ENCODE measurements at places on chromosomes 3 and 15. TPM values are rescaled to one million over a fixed set of nuclear protein-coding genes. Genes with fewer than 3 reads are reported as not detected.

DNA sequence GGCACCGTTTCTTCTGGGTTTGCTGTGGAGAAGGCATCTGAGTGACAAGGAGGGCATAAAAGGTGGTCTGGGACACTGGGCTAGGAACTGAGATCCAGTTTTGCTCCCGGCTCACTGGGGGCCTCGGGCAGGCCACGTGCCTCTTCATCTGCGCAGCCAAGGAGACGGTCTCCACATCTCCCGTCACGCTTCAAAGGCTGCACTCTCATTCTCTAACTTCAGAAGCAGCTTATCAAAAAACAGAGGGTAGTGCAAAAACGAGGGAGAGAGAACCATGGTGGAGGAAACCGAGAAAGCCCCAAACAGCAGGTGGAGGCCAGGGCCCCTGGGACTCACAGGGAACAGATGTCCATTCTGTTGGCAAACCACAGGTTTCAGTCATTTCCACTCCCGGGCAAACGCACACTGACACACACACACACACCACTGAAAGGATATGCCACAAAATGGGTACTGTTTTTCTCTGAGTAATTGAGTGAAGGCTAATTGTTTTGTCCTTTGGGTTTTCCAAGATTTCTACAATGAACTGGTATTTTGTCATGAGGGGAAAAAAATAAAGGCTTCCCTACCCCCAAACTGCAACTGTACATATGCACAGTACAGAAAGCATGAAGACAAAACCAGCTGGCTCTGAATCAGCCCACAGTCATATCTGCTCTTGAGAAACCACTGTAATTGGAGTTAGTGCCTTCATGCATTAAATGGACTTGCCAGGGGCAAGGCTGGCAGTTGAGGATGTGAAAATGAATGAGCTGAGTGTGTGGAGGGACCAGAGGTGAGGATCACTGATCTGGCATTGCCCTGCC, 71.9 kb downstream of the MGLL start:
- H3K27me3 ChIP-seq, result no peaks in the 10 kb centered on the region
- H3K27ac ChIP-seq, result no peak overlapping the region
- no peak overlapping the region for H3K4me3 ChIP-seq
- H3K4me1 ChIP-seq, result peaks cover 8% of the 10 kb centered on the region
- DNase-seq, result no peak
- peaks cover 5% of the 10 kb centered on the region for H3K36me3 ChIP-seq

- H3K4me3 ChIP-seq, result no peak overlapping the region
- no peak overlapping the region for H3K27ac ChIP-seq
- H3K36me3 ChIP-seq, result no peaks in the 10 kb centered on the region
- peaks cover 25% of the 10 kb centered on the region for H3K27me3 ChIP-seq
These were observed 40.2 kb upstream of the SLC6A11 start for GRCh38 chr3:10775828-10776227.

- H3K36me3 ChIP-seq, result no peaks in the 10 kb centered on the region
- no peaks in the 10 kb centered on the region for H3K4me1 ChIP-seq
- no peak overlapping the region for H3K27ac ChIP-seq
- H3K4me3 ChIP-seq, result no peak overlapping the region
These were observed 749.6 kb upstream of the LMCD1 start for GRCh38 chr3:7752005-7752404.

GRCh38 chr15:70098461-70099166, 897 bp upstream of the TLE3 start:
- no peaks in the 10 kb centered on the region for H3K27me3 ChIP-seq
- peaks cover 33% of the 10 kb centered on the region for H3K4me1 ChIP-seq
- H3K4me3 ChIP-seq, result peak overlapping the region; percentile 88
- peak; percentile 94 for DNase-seq
- peaks cover 12% of the 10 kb centered on the region for H3K36me3 ChIP-seq

DNA sequence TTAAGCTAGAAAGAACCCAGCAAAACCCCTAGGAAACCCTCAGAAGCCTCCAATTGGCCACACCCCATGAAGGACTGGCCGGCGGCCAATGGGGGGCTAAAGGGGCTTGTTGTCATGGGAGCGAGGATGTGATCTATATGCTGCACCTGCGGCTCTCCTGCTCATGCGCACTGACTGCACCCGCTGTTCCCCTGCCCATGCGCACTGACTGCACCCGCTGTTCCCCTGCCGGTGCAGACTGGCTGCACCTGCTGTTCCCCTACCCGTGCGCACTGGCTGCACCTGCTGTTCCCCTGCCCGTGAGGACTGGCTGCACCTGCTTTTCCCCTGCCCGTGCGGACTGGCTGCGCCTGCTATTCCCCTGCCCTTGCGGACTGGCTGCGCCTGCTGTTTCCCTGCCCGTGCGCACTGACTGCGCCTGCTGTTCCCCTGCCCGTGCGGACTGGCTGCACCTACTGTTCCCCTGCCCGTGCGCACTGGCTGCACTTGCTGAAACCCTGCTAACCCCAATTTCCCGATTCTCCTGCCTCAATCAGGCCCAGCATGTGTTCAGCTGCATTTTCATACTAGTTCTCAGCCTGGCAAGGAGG, 16.8 kb upstream of the MCCC1 start:
- DNase-seq, result peak; percentile 92
- no peak overlapping the region for H3K27ac ChIP-seq
- no peaks in the 10 kb centered on the region for H3K36me3 ChIP-seq

DNA sequence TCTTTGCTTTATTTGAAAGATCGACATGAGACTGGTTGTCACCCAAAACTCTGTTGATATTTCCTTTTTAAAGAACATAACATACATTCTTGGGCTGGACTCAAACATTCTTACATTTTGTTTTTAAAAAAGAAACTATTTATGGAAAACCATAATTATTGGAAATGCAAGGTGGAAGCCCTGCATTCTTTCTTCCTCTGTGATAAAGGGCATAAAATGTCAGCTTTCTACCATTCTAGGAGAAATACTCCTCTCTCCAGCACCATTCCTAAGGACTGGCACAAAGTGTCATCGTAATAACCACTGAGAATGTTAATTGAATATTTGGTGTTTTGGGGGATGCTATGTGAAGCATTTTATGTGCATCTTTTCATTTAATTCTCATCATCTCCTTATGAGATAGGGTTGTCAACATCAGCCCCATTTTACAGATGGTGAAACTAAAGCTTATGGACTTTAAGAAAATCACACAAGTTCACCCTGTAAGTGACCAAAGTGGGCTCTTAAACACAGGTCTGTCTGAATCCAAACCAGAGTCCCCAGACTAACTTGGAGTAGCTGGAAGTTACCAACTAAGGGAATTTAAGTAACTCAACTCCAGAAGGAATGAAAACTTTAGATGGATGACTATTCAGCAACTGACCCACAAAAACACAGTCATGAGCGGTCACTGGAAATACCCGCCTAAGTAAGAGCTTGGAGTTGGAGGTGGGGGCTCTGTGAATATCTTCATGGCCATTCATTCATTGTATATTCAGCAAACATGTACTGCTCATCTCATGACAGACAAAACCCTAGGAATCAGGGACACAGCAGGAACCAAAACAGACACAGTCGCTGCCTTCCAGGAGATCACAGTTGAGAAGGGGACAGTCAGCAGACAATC, 45.9 kb upstream of the LMCD1 start:
- H3K27me3 ChIP-seq, result no peaks in the 10 kb centered on the region
- H3K27ac ChIP-seq, result peak overlapping the region; percentile 17
- H3K36me3 ChIP-seq, result no peaks in the 10 kb centered on the region
- H3K4me1 ChIP-seq, result no peaks in the 10 kb centered on the region
- H3K4me3 ChIP-seq, result no peak overlapping the region
- no peak for DNase-seq

DNA sequence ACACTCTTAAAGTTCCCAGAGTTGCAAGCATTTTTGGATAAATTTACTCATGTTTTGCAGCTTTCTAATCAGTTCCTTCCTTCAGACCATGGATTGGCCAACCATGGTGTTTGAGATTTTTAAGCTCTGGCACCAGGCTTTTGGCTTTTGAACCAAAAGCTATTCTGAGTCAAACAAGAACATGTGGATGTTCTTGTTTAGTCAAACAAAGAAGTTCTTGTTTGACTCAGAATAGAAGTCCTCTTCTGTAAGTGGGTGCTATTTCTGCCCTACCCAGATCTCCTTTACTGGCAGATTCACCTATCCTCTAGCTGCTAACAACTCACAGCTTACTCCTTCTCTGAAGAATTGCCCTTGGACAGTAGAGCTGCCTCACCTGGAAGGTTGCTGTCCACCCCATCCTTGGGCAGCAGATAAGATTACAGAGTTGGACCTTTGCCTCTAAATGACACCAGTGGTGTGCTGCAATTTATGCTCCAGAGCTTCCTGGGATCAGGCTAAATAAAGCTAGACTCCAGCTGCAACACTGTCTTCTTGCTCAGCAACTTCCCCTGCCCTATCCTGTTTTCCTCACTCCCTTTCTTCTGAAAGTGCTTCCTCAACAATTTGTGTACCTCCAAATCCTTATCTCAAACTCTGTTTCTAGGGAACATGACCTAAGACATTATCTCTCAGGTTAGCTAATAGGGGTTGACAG, 65.6 kb downstream of the COL6A6 start:
- H3K36me3 ChIP-seq, result no peaks in the 10 kb centered on the region
- no peaks in the 10 kb centered on the region for H3K27me3 ChIP-seq
- no peak overlapping the region for H3K27ac ChIP-seq
- no peaks in the 10 kb centered on the region for H3K4me1 ChIP-seq

GRCh38 chr3:132738314-132738713, 16.1 kb upstream of the NPHP3 start:
- H3K27ac ChIP-seq, result no peak overlapping the region
- no peak for DNase-seq
- H3K4me1 ChIP-seq, result no peaks in the 10 kb centered on the region

- DNase-seq, result no peak
- no peak overlapping the region for H3K4me3 ChIP-seq
- peaks cover 21% of the 10 kb centered on the region for H3K4me1 ChIP-seq
- H3K27me3 ChIP-seq, result no peaks in the 10 kb centered on the region
- H3K36me3 ChIP-seq, result no peaks in the 10 kb centered on the region
- H3K27ac ChIP-seq, result peak overlapping the region; percentile 4
These were observed 627.0 kb upstream of the TBL1XR1 start for GRCh38 chr3:177824190-177824786.

GRCh38 chr3:184260724-184261269, 556 bp downstream of the CAMK2N2 start:
- H3K27me3 ChIP-seq, result peaks cover 33% of the 10 kb centered on the region
- no peaks in the 10 kb centered on the region for H3K36me3 ChIP-seq
- peaks cover 20% of the 10 kb centered on the region for H3K4me1 ChIP-seq
- H3K27ac ChIP-seq, result no peak overlapping the region

DNA sequence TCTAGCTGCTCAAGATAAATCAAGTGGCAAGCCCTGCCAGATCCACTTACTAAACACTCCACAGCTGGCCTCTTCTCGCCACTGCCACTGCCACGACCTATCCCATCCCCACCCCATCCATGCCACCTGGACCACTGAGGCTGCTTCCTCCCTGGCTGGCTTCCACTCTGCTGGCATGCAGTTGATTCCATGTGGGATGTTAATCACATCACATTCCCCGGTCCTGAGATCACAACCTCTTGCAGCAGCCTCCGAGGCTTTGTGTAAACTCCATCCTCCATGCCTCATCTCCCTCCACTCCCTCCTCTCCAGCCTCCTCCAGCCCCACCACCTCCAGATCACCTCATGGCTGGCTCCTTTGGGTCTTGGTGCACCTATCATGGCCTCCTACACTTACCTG, 7.7 kb downstream of the NCKIPSD start:
- no peak for DNase-seq
- peaks cover 16% of the 10 kb centered on the region for H3K4me1 ChIP-seq
- H3K27ac ChIP-seq, result no peak overlapping the region
- no peaks in the 10 kb centered on the region for H3K27me3 ChIP-seq

DNA sequence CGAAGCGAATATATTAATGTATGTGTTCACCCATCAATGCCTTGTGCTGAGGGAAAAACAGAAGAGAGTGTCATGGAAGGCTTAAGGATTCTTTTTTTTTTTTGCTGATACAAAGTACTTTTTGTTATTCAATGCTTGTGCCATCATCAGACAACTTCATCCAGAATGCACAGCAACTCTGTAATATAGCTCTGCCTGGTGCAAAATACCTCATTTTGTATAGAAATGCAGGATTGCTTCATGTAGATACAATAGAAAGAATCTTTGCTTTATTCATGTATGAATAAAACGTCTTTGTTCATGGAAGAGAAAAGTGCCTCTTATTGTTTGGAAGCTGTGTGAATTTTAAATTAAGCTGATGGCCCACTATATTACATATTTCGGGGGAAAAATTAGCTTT, 62.9 kb downstream of the SH3GL3 start:
- H3K4me3 ChIP-seq, result no peak overlapping the region
- H3K36me3 ChIP-seq, result no peaks in the 10 kb centered on the region
- no peaks in the 10 kb centered on the region for H3K27me3 ChIP-seq

GRCh38 chr3:74532446-74532845, 82.0 kb downstream of the CNTN3 start:
- DNase-seq, result no peak
- H3K27me3 ChIP-seq, result no peaks in the 10 kb centered on the region
- H3K4me1 ChIP-seq, result no peaks in the 10 kb centered on the region
- no peak overlapping the region for H3K4me3 ChIP-seq
- no peaks in the 10 kb centered on the region for H3K36me3 ChIP-seq
- H3K27ac ChIP-seq, result no peak overlapping the region

DNA sequence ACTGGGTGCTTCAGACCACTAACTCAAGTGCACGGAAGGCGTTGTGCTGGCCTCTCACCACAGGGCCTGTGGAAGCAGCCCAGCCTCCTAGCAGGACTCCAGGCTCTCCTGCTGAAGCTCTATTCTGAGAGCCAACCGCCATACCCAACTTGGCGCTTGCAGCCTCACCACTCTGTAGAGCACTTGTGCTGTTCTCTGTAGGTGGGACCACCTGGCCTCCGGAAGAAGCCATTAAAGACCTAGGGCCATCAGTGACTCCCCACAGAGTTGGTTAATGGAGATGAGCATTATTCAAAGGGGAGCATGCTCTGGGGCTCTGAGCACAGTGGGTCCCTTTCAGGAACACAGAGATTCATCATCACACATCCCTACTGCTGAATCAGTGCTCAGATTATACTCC, 50.9 kb downstream of the C3orf85 start:
- H3K27me3 ChIP-seq, result no peaks in the 10 kb centered on the region
- H3K27ac ChIP-seq, result no peak overlapping the region
- no peaks in the 10 kb centered on the region for H3K4me1 ChIP-seq
- H3K4me3 ChIP-seq, result no peak overlapping the region

- no peaks in the 10 kb centered on the region for H3K27me3 ChIP-seq
- H3K27ac ChIP-seq, result no peak overlapping the region
- no peaks in the 10 kb centered on the region for H3K36me3 ChIP-seq
These were observed 47.8 kb downstream of the SPRED1 start for GRCh38 chr15:38300395-38300794.

GRCh38 chr15:41331833-41332193, 578 bp downstream of the OIP5 start:
- no peaks in the 10 kb centered on the region for H3K36me3 ChIP-seq
- peak overlapping the region; percentile 94 for H3K4me3 ChIP-seq
- no peak for DNase-seq
- peaks cover 24% of the 10 kb centered on the region for H3K4me1 ChIP-seq

DNA sequence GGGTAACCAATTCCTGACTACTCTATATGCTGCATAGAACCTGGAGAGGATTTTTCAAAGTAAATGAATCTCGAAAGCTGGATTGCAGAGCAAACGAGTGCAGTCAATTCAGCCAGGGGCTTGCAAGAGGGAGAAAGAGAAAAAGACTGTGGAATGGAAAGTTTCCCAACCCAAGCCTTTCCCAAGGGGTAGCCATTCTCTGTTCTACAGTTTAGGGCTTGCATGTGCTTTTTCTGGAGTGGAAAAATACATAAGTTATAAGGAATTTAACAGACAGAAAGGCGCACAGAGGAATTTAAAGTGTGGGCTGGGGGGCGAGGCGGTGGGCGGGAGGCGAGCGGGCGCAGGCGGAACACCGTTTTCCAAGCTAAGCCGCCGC, 511 bp upstream of the RARB start:
- no peaks in the 10 kb centered on the region for H3K4me1 ChIP-seq
- H3K36me3 ChIP-seq, result no peaks in the 10 kb centered on the region
- H3K27ac ChIP-seq, result peak overlapping the region; percentile 61
- H3K27me3 ChIP-seq, result no peaks in the 10 kb centered on the region
- H3K4me3 ChIP-seq, result peak overlapping the region; percentile 32

The MESP2 gene
- not detected for polyA plus RNA-seq

The ACTR8 gene
- polyA plus RNA-seq, result 11.3 TPM

The ANKUB1 gene
- polyA plus RNA-seq, result not detected

The LRRC28 gene
- 7.6 TPM for polyA plus RNA-seq
